Left cardiac atrium (tissue), 4 donors: ENCODE measurements at places on chromosomes 1 and 21. TPM values are rescaled to one million over a fixed set of nuclear protein-coding genes. Genes with fewer than 3 reads are reported as not detected.

DNA sequence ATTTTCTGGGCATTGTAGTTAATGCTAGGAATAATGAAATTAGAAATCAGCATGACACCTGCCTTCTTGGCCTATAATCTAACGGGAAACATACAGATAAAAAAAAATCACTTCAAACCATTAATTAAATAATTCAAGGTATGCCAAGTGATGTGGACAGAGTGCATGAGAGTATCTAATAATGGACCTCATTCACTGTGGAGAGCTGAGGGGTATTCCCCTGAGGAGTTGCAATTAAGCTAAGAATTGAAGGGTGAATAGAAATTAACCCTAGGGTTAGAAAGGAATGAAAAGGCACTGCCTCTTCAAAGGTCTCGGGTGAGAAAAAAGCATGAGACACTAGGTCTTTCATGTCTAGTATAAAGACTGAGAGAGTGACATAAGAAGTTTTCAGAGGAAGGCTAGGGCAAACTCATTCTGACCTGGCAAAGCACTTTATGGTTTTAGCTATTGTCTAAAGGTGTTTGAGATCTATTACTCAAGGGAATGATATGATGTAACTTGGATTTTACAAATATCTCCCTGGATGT lies 466.1 kb downstream of the KCNT2 start:
- no peak for DNase-seq

GRCh38 chr1:197150336-197151005 lies 4.0 kb upstream of the ASPM start:
- DNase-seq: no peak

GRCh38 chr1:169521226-169521625 lies 35.5 kb upstream of the SLC19A2 start:
- DNase-seq: no peak

SMIM1 gene
- 35.9 TPM for total RNA-seq

LCE2A gene
- total RNA-seq: not detected

DNAJC28 gene
- total RNA-seq: 5.4 TPM

DNA sequence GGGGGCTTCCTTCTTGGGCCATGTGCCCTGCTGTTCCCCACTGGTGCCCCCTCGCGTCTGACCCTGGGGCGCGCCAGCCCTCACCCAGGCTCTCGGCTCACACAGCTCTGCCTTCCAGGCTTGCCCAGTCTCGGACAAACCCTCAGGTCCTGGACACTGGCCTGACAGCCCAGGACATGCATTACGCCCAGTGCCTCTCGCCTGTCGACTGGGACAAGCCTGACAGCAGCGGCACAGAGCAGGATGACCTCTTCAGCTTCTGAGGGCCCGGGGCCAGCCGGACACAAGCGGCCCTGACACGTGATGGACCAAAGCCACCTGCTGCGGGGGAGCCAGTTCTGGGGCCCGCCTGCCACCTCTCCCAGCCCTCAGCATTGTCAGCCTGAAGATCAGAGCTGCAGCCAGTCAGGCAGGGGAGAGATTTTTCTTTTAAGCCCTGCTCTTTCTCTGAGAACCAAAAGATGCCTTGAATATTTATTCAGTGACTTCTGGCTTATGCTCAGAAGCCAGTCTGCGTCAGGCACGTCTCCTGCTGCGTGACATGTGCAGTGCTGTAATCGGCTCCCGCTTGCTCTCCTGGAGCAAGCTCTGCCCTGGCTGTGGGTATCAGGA lies 23.4 kb downstream of the LDLRAP1 start:
- DNase-seq: no peak

DNA sequence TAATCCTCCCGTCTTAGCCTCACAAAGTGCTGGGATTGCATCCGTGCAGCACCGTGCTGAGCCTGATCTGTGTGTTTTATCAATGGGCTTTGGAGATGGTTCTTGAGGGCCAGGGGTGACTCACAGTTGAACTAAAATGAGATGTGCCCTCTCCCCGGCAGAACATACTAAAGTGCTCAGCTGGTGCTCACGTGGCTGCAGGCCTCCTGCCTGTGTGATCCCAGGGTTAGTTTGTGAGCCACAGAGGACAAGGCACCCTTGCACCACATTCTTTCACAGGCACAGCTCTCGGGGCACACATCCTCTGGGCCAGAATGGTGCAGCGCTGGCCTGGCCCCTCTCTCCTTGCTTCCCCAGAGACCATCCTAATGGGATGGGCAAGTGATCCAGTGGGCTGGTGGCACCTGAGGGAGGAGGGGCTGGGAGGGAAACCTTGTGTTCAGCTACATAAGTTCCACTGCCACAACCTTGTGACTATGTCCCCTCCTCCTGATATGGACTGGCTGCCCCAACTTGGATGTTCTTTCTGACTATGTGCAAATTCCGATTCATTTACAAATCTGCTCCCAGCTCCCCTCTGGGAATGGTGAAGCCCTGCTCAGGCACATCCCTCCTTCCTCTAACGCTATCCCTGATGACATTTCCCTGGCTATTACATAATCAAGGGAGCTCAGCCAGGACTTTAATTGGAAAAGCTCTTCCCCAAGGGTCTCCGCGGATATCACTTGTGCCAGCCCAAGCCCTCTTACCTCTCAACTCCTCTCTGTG lies 197.0 kb upstream of the EDN2 start:
- no peak for DNase-seq

GRCh38 chr1:230916587-230917283 lies 48.4 kb upstream of the C1orf198 start:
- DNase-seq: no peak

DNA sequence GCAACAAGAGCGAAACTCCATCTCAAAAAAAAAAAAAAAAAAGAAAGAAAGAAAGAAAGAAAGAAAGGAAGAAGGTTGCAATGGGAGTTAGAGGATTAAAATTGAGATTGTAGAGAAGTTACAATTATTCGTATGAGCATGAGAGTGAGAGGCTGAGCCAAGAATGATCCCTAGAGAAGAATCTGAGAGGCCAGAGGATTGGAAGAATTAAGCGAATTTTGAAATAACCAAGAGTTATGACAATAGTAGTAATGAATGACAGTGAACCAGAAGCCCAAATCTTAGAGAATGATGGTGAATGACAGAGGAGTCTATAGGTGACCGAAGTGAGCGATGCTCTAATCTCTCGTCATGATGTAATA lies 369 bp upstream of the ZYG11B start:
- no peak for DNase-seq

GRCh38 chr1:235018720-235019444 lies 109.8 kb downstream of the TOMM20 start:
- no peak for DNase-seq

DNA sequence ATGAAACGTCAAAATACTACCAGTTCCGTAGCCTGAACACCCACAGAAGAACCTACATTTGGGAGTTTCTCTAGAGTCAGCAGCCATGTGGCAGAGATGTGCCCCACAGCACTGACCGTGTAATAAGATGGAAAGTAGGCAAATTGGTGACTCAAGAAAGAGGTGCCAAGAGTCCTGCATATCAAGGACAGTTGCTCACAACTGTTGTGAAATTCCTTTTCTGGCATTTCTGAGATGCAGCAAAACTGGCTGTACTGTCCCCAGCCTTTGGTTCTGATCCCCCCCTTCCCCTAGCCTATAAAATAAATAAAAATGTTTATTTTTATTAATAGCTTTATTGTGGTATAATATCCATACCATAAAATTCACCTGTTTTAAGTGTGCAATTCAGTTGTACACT lies 324.0 kb downstream of the PCP4 start:
- no peak for DNase-seq

CYYR1 gene
- 19.9 TPM for total RNA-seq

DNA sequence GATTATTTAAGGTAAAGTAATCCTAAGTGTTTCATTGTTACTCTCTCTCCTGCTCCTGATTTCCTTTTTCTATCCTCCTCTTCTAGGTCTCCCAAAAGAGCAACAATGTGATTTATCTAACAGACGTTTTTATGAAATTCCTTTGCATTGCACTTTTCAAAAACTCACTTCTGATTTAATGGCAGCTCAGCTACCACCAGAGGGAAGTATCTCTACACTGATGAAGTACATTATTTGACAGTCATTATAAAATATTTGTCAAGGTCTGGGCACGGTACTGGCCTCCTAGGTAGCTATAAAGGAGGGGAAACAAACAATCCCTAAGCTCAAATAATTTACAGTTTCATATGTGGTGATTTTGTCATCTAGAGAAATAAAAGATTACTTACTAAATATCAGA lies 15.6 kb downstream of the TMPRSS15 start:
- DNase-seq: no peak

- no peak for DNase-seq
Measured at GRCh38 chr1:226558036-226558650, 9.6 kb downstream of the STUM start.

DNA sequence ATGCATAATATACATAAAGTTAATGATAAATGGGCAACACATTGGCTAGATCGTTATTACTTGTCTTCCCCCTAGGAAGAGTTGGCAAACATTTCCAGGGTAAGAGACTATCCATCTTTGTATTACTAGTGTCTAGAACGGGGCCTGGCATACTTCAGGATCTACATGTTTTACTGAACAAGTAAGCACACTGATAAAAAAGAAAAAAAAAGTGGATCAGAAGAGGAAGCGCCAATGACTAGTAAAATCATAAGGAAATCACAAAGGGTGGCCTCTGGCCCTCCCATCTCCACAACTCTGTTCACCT lies 482 bp downstream of the TM2D1 start:
- no peak for DNase-seq

DNA sequence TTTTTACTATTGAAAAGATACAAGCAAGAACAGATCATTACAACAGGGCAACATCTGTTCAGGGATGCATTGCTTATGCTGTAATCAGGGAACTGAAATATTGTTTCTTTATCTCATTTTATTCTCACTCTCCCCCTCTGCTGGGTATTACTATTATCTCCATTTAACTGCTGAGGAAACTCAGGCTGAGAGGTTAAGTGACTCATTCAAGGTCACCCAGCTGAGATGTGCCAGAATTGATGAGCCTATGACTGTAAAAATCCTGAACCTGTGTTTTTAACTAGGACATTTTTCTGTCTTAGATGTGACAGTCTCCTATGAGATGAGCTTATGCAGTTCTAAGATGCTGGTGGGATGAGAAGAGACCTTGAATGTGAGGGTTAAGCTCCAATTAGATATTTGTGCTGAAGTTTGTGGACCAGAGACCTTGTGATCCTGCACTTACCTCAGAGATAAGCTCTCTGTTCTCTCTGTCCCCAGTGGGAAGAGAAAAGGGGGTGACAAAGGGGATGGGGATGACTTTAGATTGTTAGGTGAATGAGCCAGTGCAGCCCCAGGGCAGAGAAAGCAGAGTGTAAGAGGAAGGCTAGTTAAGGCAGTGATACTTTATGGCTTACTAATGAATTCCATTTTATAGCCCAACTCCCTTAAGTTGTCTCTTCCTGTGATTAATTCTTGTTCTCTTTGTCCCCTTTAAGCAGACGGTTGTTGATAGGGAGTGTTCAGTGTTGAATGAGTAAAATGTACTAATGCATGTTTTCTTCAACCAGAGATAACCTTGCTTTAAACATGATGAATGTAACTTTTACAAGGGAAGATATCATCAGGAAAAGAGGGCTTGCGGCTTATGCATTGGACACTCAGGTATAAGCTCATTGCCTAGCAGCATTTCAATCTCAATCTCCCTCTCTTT lies 111.4 kb downstream of the HLX start:
- DNase-seq: no peak

- no peak for DNase-seq
Measured at GRCh38 chr1:30126848-30127247, 596.5 kb downstream of the MATN1 start.

ANGPTL1 gene
- total RNA-seq: 19.0 TPM

GRCh38 chr1:30417001-30417700 lies 306.2 kb downstream of the MATN1 start:
- DNase-seq: no peak

DNA sequence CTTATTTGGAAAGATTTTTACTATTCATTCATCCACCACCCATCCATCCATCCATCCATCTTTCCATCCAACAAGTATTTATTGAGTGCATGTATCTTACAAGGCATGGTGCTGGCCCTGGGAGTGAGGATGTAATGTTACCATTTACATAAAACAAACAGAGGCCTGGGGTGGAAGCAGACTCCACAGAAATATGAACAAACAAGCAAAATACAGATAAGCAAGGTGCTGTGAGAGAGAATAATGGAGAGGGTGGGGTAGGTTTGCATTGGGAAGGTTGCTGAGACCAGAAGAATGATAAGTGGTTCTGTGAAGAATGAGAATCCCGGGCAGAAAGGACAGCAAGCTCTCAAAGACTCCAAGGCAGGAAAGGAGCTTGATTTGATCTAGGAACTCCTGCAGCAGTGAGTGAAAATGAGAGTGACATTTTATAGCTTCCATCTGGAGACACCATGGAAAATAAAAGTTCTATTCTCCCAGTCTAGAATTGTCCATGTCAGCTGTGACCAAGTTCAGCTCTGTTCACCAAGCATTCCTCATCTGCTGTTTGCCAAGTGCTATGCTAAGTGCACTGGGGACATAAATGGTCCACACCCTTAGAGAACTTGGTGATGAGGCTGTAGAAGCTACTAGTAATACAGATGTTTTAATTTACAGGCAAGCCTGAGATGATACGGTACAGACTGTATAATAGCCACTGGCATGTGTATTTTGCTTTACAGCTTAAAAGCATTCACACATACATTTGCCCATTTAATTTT lies 75.3 kb downstream of the PEX14 start:
- no peak for DNase-seq

DNA sequence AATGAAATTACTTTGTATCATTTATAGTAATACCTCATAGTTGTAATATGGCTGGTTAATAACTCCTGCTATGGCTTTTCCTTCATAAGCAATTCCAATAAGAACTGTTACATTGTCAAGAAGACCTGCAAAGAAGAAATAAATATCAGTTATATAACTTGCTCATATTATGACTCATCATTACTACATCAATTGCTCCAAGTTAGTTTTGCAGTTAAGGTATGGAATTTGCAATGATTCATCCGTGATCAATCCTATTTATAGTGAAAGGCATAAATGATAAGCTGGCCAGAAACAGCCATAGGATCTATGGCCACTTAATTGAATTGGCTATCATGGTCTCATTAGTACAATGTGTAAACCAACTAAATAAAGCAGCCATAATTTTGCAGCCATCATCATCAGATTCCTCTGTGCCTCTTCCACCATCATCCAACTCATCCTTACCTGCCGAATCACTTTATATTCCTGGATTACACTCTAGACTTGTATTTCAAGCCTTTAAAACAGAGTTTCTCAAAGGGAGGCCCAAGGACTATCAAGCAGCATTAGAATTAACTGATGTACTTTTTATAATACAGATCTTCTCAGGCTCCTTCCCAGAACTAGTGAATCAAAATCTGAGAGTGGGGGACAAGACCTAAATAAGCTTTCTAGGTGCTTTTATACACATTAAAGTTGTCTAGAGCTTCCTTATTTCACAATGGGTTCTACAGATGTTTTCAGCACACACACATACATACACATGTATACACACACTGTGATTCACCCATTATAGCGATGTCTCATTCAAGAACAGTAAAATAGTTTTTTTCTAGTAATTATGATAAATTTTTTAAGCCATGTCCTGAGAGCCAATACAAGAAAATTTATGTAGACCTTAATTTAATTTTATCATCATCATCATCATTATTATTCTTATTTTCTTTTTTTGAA lies 21.2 kb upstream of the EPRS1 start:
- no peak for DNase-seq

KANK4 gene
- 1.4 TPM for total RNA-seq
